ENCODE measurements at places on chromosomes 5 and 9.
A peak's percentile ranks its signal among the peaks of the same experiment; 100 is the strongest.

- no peak for DNase-seq
Measured at GRCh38 chr9:71781391-71781790, 13.1 kb upstream of the CEMIP2 start.

- DNase-seq, result no peak
Measured at GRCh38 chr5:154473581-154474283, 4.3 kb downstream of the HAND1 start.

DNA sequence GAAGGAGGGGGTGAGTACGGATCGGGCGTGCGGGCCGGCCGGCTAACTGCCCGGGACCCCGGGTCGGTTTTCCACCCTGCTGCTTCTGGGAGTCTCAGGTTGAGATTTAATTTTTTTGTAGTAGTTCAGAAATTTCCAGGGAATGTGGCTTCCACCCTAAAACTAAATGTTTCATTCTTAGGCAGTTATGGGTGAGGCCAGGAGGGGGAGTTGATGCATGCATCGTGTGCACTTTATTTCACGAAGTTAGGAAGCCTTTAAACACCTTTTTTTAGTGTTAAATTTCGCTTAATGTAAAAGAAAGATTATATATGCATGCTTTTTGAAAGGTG is 905 bp downstream of the CDK9 start:
- no peak for DNase-seq

- no peak for DNase-seq
Measured at GRCh38 chr5:124574521-124575436, 171.7 kb downstream of the ZNF608 start.

DNA sequence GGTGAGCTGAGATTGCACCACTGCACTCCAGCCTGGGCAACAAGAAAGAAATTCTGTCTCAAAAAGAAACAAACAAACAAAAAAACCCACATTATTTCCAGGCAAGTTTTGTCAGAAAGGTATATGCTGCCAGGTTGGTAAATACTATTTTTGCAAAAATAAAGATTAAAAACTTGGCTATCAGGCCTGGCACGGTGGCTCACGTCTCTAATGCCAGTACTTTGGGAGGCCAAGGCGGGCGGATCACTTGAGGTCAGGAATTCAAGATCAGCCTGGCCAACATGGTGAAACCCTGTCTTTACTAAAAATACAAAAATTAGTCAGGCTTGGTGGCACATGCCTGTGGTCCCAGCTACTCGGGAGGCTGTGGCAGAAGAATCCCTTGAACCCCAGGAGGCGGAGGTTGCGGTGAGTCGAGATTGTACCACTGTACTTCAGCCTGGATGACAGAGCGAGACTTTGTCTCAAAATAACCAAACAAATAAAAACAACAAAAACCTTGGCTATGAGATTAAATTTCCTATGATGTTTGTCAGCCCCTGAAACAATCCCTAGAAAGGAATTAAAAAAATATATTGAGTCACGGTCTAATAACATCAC is 22.7 kb downstream of the AGXT2 start:
- no peak for DNase-seq

DNA sequence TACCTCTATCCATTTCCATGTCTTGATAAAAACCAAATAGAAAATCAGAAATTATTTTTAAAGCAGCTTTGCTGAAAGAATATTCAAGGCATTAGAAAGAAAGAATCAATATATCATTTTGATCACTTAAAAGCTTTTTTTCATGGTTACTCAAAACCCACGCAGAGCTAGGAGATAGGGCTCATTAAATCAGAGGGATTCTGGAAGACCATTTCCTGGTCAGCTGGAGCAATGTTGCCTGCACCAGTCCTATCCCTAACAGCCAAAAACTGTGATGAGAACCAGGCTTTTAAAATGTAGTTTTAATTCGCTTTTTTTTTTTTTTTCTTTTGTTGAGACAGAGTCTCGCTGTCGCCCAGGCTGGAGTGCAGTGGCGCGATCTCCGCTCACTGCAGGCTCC is 72.3 kb downstream of the ARSB start:
- no peak for DNase-seq

- no peak for DNase-seq
Measured at GRCh38 chr9:3730511-3730922, 204.7 kb upstream of the RFX3 start.

DNA sequence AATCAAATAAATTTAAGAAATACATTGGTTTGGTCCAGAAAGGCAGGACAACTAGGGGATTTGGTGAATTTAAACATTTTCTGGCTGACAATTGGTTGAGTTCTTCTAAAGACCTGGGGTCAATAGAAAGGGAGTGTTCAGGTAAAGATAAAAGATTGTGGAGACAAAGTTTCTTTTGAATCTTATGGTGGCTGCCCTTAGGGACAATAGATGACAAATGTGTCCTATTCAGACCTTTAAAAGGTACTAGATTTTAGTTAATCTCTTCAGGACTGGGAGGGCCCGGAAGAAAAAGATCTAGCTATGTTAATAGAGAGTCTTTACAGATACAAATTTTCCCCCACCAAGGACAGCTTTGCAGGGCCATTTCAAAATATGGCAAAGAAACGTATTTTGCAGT is 35.9 kb downstream of the PLEKHG4B start:
- DNase-seq, result no peak

GRCh38 chr9:133182151-133182550 is 18.4 kb upstream of the GBGT1 start:
- no peak for DNase-seq

- peak; percentile 26 for DNase-seq
Measured at GRCh38 chr5:172707285-172708182, 63.5 kb downstream of the DUSP1 start.

GRCh38 chr5:109668668-109669422 is 20.9 kb upstream of the MAN2A1 start:
- DNase-seq, result no peak

GRCh38 chr9:34991607-34992375 is 2.2 kb downstream of the DNAJB5 start:
- DNase-seq, result no peak

DNA sequence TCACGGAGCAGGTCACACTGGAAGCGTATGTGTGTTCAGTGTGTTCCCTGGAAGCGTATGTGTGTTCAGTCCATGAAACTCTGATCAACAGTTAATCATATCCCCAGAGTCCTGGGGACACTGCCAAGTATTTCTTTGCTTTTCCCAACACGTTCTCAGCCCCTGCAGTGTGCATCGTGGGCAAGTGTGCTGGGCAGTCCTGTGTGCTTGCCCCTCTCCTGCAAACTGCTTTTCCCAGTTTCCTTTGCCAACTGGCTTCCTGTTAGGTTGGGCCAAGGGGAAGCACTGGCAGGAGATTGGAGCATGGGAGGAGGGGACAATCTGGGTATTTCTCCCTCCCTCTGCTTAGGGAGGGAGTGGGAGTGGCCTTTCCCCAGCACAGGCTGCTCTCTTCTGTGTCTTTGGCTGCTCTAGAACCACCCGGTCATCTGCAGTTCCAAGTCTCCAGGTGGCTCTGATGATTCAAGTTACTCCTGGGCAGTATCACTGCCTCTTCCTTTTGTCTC is 36.8 kb upstream of the NEK6 start:
- no peak for DNase-seq

- peak; percentile 35 for DNase-seq
Measured at GRCh38 chr9:110640736-110641135, 27.9 kb upstream of the MUSK start.

DNA sequence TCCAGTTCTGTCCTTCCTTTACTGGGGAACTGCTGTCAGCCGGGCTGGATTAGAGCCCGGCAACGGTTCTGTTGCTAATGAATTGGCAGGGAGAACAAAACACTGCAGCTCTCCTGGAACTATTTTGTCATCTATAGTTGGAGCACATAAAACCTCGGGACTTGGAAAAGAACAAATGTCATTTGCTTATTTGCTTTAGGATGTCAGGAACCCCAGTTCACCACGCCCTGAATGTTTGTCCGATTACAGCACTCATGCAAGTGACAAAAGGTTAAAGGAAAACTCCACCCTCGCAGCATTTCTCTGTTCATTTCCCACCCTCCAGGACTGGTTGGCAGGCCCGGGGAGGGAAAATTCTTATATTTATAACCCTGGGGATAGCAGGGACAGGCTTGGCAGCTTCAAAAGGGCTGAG is 66.4 kb upstream of the PLPP1 start:
- peak; percentile 3 for DNase-seq

DNA sequence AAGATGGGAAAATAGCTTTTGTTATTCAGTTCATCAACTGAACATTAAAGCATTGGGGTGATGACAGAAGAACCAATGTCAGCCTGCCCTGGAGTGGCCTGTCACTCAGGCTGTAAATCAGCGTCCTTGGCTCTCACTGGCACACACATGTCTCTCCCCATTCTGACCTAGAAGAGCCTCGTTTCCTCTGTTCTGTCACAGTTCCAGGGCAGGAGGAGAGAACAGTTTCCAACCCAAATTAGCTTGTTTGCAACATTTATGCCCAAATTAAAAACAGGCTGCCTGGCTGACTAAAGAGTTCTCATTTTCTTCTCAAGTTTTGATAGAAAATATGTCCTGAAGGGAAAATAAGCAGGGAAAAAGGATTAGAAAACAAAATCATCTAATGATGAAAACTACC is 520.1 kb downstream of the CHSY3 start:
- no peak for DNase-seq

Measured in MV-4-11 (cell line).